ENCODE measurements at places on chromosomes 13 and 19. TPM values are rescaled to one million over a fixed set of nuclear protein-coding genes. Genes with fewer than 3 reads are reported as not detected.

The OR7C1 gene
- total RNA-seq: not detected

The CNN1 gene
- 236 TPM for total RNA-seq

The MYO16 gene
- 0.05 TPM for total RNA-seq

The FXYD3 gene
- total RNA-seq: not detected

The PGPEP1 gene
- total RNA-seq: 28.4 TPM

The COL5A3 gene
- total RNA-seq: 22.2 TPM

The BEST2 gene
- not detected for total RNA-seq

The NLRP4 gene
- total RNA-seq: not detected

The SHD gene
- total RNA-seq: 0.62 TPM

The ZNF98 gene
- not detected for total RNA-seq

All from astrocyte (in vitro differentiated cells and primary cell).